ENCODE measurements at places on chromosomes 5 and 9. TPM values are rescaled to one million over a fixed set of nuclear protein-coding genes. Genes with fewer than 3 reads are reported as not detected.

- no peak for DNase-seq
Observed at GRCh38 chr9:14014218-14014617, 299.7 kb downstream of the NFIB start.

- DNase-seq, result no peak
Observed at GRCh38 chr5:89277816-89278215, 394.8 kb upstream of the MEF2C start.

- DNase-seq, result no peak
Observed at GRCh38 chr5:39640552-39640951, 215.8 kb upstream of the DAB2 start.

The SMIM33 gene
- total RNA-seq, result not detected
